ENCODE measurements at places on chromosomes 11 and 22.

DNA sequence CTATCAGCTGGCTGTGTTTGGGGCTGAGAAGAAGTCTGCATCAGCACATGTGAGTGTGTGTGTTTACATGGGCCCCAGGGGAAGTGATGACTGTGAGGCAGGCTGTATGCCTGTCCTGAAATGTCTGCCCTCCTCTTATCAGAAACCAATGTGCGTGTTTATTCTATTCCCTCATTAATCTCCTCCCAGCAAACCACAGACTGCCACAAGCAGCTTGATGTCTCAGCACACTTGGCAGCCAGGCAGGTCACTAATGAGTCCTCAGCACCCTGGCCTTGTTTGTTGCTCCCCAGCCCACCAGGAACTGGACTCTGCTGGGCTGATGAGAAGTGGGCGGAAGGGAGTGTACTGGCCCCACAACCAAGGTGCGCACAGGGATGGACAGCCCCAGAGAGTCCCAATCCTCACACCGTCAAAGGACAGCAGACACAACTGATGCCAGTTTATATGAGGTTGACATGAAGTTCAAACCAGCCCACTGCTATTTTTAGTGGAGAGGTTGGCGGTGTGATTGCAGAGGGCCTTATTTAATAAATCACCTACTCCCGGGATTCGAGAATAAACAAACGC is 225.8 kb downstream of the ETS1 start:
- DNase-seq, result no peak

- no peak for DNase-seq
Measured at GRCh38 chr11:65432686-65433582, 10.3 kb downstream of the NEAT1 start.

GRCh38 chr11:61771195-61771894 is 18.9 kb downstream of the MYRF start:
- DNase-seq, result no peak

GRCh38 chr22:41524809-41525449 is 19.3 kb downstream of the POLR3H start:
- peak; percentile 32 for DNase-seq

GRCh38 chr11:58934945-58935513 is 4.3 kb upstream of the GLYATL1 start:
- DNase-seq, result no peak

DNA sequence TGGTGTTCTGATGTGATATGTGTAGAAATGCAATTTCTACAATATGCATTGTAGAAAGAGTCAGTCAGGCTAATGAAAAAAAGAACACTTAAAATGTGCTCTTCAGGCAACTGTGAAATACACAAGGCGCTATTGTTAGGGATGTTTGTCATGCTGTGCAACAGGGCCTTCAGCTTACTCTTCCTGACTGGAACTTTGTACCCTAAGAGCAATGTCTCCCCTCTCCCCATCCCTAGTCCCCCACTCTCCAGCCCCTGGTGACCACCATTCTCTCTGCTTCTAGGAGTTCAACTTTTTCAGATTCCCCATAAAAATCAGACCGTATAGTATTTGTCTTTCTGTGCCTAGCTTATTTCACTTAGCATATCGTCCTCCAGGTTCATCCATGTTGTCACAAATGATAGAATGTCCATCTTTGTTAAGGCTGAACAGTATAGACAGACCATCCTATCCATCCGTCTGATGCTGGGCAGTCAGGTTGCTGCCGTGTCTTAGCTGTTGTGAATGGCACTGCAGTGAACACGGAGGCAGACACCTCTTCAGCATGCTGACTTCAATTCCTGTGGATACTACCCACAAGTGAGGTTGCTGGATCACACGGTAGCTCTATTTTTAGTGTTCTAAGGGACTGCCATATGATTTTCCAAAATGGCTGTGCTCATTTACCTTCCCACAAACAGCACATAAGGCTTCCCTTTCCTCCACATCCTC is 10.7 kb downstream of the NDUFV1 start:
- no peak for DNase-seq

GRCh38 chr11:64268025-64268892 is 16.2 kb downstream of the BAD start:
- no peak for DNase-seq
